Left lung (tissue), 14 donors: ENCODE measurements at places on chromosomes 3 and 15.

- no peak for DNase-seq
These were observed 51.5 kb downstream of the CFAP92 start for GRCh38 chr3:128942161-128942952.

GRCh38 chr3:138774529-138775253, 60.0 kb downstream of the PIK3CB start:
- DNase-seq: peak; percentile 85

- no peak for DNase-seq
These were observed 101.4 kb downstream of the ABI3BP start for GRCh38 chr3:100891827-100892226.

DNA sequence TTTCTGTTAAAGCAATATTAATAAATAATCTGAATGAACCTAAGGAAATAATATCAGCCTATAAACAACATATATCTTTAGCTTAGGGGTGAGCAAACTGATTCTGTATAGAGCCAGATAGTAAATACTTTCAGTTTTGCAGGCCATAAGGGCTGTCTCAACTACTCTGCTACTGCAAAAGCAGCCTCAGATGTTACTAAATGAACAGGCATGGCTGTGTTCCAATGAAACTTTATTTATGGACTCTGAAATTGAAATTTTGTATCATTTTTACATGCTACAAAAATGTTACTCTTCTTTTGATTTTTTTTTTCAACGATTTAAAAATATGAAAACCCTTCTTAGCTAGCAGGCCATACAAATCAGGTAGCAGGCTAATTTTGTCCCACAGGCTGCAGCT, 212.8 kb upstream of the PRICKLE2 start:
- DNase-seq: no peak

GRCh38 chr3:102378216-102378615, 56.6 kb upstream of the ZPLD1 start:
- no peak for DNase-seq

- DNase-seq: no peak
These were observed 1345.0 kb downstream of the NSUN3 start for GRCh38 chr3:95407709-95408463.

DNA sequence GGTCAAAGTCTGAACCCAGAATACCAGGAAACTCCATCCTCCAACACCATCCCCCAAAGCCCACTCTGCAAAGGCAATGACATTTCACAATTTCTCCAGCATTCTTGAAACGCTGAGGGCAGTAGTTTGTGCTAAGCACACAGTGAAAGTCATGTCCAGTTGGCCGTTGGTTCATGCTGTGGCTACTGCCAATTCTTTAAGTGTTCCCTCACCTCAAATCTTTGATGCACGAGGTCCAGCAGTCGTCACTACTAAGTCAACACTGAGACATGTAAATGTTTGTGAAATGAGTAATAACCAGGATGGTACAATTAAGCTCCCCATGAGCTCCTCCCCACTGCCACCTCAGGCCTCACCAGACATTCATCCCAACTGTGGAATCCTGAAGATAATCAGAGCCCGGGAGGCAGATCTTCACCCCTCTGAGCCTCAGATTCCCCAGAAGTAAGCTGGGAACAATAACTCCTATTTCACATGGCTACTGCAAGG, 7.0 kb downstream of the SUCLG2 start:
- DNase-seq: no peak

- no peak for DNase-seq
These were observed 13.0 kb downstream of the ADAMTS17 start for GRCh38 chr15:100328796-100329195.

GRCh38 chr15:41957021-41957897, 15.1 kb downstream of the EHD4 start:
- no peak for DNase-seq

GRCh38 chr15:100897221-100898151, 17.9 kb downstream of the ALDH1A3 start:
- no peak for DNase-seq

DNA sequence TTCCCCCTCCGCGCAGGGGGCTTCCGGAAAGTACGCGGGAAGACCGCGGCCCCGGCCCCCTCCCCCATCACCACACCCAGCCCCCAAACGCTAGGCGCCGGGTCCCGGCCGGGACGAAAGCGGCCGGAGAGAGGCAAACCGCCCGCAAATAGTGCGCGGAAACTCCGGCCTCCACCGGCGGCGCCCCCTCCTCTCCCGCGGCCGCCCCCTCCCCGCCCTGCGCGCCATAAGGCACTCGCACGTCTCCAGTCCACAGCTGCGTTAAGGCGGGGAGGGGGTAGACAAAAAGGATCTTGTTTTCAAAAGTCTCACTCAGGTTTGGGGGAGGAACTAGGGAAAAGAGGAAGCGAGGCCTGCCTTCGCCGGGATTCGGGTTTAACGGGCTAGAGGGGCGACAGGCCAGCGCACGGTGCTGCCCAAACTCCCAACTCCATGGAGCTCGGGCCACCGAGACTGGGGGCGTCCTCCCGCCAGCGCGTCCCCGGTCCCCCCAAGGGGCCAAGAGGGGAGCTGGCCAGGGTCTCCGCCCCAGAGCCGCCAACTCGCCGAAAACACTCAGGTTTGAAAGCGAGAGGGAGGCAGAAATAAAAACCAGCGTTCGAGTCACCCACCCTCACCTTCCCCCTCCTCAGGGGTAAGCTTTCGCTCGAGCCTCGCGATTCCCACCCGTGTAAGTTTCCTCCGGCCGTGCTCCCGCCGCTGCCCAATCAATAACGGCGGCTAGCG, 1.8 kb downstream of the ANP32A start:
- DNase-seq: peak; percentile 91

GRCh38 chr3:191809326-191809949, 348.5 kb downstream of the PYDC2 start:
- DNase-seq: no peak

DNA sequence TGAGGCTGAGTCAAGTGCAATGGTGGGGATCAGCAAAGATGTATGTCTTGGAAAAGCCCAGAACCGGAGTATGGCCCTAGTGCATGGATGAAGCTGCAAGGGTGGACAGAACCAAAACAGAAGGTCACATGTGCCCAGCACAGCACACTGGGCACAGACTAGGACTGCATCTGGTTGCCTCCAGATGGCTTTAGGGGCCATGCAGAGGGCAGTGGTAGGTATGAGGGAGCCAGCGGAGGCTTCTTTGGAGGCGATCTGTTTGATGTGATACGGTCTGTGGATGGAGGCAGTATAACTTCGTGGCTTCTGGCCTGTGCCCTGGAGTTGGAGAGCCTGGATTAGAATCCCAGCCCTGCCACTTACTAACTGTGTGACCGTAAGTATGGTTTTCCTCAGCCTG, 29.4 kb downstream of the SV2B start:
- no peak for DNase-seq

DNA sequence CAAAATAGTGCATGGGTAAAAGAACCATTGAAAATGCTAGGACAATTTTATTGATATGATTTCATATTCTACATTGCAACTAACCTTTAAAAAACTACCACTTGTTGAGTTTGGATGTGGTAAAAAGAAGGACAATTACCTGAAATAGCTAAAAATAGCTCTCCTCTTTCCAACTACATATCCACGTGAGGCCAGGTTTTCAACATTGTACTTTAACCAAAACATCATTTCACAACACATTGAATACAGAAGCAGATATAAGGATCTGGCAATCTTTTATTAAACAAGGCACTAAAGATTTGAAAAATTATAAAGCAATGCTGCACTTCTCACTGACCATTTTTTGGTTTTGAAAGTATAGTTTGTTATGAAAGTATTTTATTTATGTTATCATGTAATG, 28.1 kb upstream of the MRPL3 start:
- DNase-seq: no peak

DNA sequence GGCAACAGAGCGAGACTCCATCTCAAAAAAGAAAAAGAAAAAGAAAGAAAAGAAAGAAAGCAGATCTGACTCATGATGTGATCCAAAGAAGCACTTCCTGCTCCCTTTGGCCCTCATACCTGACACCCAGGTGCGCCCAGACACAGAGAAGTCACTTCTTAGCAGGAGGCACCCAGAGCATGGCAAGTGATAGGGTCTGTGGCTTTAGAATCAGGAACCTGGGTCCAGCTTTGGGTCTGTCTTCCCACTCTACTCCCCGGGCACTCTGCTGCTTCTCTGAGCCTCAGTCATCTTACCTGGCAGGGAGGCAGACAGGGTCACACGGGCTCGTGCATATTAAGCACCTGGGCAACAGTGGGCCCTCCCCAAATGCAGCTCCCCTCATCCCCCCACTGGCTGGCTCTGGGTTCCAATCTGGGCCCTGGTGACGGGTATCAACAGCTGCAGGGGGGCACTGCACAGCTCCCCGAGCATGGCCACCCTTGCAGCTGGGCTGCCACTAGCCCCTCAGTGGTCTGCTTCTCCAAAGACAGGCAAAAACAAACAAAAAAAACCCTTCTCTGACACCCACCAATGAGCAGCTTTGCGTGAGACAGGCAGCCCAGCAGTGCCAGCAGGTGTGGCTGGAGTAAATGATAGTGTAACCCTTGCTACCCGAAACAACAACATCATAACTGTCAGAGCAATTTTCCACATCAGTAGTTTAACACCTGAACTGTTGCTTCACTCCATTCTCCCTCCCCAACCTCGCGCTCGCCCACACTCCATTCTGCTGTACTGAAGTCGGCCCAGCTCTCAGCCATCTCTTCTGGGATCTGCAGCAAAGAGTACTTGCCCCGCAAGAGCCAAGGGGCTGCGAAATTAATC, 99.8 kb downstream of the MEGF11 start:
- DNase-seq: no peak

GRCh38 chr3:98603580-98603979, 10.2 kb upstream of the CPOX start:
- no peak for DNase-seq

GRCh38 chr15:58249646-58250312, 111.6 kb downstream of the AQP9 start:
- DNase-seq: no peak

DNA sequence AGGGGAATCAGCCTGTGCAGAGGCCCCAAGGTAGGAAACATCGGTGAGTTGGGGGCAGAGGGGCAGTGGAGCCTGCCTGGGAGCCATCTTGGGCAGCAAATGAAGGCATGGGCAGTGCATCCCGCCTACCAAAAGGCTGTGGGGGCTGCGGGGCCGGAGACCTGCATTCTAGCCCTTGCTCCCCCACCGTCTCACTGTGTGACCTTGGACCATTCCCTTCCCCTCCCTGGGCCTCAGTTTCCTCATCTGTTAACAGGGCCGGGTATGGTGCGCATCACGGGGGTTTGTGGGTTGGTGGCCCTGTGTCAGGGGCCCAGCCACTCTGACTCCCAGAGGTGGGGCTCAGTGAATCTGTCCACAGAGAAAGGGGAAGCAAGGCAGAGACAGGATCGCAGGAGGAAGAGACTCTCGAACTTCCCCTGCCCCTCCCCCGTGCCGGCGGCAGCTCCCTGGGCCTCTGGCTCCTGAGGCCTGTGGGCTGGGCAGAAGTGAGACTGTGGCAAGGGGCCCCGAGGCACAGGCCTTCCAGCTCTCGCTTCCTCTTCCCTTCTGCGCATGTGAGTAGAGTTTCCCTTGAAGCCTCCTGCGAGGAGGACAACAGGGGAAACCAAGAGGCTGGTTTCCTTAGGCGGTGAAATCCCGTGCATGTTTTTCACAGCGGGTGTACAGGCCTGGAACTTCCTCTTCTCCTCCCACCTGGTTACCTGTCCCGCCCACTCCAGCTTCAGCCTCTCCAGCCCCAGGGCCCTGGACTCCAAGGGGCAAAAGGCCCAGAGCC, 42.9 kb downstream of the IDH2 start:
- DNase-seq: peak; percentile 98

GRCh38 chr15:100093211-100094126, 248.3 kb downstream of the ADAMTS17 start:
- DNase-seq: no peak
